Activated CD4-positive, alpha-beta T cell treated with anti-CD3 and anti-CD28 coated beads, Interleukin-2, amount 50 U/mL, for 4 hours (primary cell): ENCODE measurements at places on chromosomes 11 and 22.

DNA sequence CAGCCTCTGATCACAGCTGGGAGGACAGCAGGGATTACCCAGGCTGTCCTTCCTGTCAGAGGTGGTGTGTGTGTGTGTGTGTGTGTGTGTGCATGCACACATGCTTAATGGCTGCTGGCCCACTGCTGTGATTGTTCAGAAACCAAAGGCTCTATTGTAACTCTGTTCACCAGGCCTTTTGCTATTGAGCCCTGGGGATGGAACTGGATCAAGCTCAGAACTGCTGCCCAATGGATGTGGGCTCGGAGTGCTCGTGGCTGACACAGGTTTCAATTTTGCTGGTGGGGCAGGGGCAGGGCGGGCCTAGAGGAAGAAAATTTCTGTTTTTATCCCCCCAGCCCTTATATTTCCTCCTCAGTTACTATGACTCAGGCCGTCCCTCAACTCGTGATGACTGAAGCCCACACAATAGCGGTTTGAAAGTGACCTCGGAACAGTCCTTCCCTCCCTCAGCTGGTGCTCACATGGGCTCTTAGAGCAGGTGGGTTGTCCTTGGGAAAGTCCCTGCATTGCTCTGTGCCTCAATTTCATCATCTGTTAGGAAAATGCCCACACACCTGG is 359.3 kb downstream of the TENM4 start:
- DNase-seq, result no peak

DNA sequence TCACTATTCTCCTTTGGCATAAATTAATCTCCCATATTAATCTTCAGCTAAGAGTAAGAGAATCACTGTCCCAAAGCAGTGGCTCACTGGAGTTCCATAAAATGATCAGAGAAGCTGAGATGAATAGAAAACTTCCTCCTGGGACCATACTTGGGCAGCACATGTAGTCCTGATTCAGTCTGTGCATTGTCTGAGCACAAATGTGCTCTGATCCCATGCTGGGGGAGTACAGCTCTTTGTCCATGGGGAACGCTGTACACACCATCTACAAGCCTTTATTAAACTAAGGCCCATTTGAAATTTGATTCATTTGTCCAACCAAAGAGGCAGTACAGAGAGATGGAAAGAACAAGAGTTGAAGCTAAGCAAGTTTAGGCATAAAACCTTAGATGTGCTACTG is 147.4 kb upstream of the PGR start:
- no peak for DNase-seq

- peak; percentile 60 for DNase-seq
Measured at GRCh38 chr11:64742889-64743590, 902 bp downstream of the RASGRP2 start.

DNA sequence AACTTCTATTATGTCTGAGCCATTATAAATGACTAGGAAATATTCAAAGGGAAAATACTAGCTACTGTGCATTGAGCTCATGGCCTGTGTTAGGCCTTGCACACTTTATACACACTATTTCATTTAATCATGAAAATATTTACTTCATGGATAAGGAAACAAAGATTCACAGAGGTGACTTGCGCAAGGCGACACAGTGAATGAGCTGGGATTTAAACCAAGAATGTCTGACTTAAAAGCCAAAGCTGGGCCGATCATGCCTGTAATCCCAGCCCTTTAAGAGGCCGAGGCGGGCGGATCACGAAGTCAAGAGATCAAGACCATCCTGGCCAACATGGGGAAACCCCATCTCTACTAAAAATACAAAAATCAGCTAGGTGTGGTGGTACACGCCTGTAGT is 231.5 kb downstream of the MIAT start:
- DNase-seq, result no peak

DNA sequence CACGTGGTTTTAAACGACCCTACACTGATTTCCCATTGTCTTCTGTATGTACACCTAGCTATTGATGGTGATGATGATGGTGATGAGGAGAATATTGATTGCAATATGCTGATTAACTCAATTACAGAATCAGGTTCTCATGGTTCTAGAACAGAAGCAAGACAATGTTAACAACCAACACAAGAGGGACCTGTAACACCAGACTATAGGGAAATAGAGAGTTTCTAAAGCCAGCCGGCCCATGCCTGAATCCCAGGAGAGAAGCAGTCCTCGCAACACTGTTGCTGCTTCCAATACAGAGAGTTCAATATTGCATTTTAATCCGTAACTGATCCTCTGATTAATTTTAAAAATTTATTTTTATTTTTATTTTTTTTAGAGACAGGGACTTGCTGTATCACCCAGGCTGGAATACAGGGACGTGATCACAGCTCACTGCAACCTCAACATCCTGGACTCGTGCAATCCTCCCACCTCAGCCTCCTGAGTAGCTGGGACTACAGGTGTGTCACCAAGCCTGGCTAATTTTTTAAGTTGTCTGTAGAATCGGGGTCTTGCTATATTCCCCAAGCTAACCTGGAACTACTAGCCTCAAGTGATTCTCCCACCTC is 22.2 kb upstream of the UBASH3B start:
- no peak for DNase-seq

GRCh38 chr11:82980292-82980691 is 78.8 kb downstream of the DDIAS start:
- no peak for DNase-seq

GRCh38 chr11:62689421-62690183 is at the start of gene LRRN4CL:
Gene LRRN4CL (minus strand): TSS chr11:62689530. CDS start chr11:62688508, 1,022 bp downstream.
- DNase-seq, result no peak

DNA sequence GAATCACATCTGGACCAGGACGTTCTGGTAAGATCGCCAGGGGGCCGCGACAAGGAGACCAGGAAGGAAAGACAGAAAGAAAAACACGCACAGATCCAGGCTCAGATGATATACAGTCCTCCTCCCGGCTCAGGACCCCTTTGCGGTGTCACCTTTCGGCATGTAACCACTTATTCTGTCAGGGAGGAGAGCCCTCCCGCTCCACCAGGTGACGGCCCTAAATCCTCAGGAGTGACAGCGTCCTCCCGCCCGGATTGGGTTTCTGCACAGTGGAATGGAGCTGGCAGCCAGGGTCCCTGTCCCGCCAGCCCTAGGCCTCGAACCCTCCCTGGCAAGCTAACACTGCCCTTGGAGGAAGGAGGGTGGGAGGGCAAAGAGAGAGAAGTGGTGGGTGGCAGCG is 24.3 kb upstream of the KCNQ1OT1 start:
- DNase-seq, result no peak

DNA sequence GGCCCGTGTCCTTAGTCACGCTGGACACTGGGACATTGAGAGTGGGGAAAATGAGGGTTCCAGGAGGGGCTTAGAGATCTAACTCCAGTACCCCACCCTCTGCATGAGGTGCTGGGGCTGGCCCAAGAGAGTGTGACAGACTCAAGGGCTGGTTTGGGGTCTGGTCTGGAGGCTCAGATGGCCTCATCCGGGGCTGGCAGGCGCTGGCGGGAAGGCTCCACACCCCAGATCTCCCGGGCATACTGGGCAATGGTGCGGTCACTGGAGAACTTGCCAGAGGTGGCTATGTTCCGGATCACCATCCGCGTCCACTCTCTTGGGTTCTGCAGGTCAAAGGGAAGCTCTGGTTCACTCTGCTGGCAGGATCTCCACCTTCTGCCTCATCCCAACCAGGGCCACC is 2.5 kb upstream of the RASGRP2 start:
- DNase-seq, result no peak

- DNase-seq, result no peak
Measured at GRCh38 chr22:29615705-29616327, 12.4 kb downstream of the NF2 start.

DNA sequence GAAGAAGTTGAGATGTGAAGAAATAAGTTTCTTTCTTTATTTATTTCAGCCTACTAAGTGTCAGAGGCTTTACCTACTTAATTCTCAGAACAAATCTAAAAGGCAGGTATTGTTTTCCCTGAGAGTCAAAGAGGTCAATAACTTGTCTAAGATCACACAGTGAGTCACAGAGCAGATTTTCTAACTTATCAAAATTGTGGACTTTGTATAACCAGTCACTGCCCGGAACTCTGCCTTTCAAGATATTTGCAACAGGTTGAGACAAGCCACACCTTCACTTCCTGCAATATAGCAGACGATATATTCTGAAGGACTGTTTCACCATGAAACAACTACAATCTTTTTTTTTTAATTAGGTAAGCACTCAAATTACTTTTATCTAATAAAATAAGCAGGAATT is 10.5 kb upstream of the MMP3 start:
- DNase-seq, result no peak

DNA sequence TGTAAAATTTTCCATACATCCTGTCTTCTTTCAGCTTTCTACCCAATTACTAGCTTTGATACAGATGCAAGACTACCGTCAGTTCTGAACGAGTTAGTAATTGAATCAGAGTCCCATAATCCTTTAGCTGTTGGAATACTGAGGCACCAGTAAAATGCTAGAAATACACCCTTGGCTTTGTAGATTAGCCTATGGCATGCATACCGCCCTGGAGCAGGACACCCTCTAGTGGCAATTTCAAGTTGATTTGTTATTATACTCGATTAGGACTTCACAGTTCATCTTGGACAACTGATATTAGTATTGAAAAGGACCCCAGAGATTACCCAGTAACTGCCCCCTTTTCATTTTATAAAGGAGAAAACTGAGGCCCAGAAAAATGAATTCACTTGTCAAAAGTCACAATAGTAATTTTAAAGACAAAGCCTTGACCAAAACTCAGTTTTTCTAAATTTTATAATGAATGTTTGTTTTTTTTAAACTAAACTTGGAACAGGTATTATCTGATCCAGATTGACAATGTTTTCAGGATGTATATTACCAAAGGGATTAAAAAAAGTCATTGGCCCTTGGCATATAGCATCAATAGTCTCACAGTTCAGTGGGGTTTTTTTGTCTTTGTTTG is 72.6 kb downstream of the HIPK3 start:
- DNase-seq, result peak; percentile 27
